ENCODE measurements at places on chromosomes 1 and 21.

- no peak for DNase-seq
Observed at GRCh38 chr1:178122283-178122682, 28.4 kb downstream of the RASAL2 start.

GRCh38 chr1:47407481-47407880 lies 8.6 kb upstream of the FOXE3 start:
- DNase-seq: no peak

DNA sequence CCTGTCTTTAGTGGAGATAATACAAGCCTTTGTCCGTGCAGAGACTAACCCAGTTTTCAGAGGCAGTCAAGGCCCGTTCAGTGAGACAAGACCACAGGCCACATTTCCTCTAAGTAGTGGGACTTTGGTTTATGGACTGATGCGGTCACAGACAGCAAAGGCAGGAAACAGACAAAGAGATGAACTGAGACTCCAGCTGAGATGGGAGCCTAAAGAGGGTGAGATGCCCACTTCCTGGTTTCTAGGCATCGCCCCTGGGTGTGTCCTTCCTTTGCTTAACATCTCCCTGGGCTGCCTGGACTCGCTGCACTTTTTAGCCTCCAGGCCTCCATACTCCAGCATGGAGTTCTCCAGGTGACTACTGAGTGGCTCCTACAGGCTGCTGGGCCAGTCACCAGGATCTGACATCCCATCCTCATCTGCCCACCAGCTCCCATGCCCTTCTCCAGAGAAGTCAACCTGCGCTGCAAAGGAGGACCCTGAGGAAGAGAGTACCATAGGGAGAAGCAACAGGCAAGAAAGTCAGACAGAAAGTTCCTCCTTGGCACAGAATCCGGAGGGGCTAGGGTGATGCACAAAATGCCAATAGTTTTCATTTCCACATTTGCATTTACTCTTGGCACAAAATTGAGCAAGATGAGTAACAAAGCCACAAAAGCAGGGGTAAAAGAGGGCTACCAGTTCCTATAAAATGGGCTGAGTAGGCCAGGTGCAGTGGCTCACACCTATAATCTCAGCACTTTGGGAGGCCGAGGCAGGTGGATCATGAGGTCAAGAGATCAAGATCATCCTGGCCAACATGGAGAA lies 15.1 kb downstream of the THEMIS2 start:
- DNase-seq: no peak

GRCh38 chr1:10716840-10717239 lies 79.6 kb downstream of the CASZ1 start:
- no peak for DNase-seq

GRCh38 chr1:119703666-119704450 lies 7.9 kb upstream of the PHGDH start:
- DNase-seq: no peak

DNA sequence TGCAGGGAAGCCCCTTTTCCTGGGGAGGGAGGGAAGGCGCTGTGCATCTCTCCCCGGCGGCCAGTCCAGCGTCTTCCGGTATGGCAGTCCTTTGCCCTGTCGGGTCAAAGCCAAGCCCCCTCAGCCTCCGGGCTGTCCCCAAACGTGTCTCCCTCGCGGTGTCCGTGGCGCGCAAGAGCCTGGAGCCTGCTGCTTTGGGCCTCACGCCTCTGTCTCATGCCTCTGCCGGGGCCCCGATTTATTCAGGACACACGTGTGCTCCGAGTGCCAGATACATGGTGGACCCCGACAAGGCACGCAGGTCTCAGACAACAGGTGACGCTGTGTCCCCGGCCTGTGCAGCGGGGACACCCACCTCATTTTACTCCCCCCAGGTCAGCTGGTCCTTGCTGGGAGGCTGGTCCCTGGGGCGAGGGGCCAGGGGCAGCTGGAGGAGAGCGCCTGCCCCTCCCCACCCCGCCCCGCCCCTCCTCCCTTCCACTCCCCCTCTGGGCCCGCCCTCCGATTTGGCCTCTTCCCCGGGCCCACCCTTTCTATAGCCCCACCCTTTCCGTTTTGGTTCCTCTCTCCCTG lies 176.7 kb downstream of the CAMTA1 start:
- no peak for DNase-seq

DNA sequence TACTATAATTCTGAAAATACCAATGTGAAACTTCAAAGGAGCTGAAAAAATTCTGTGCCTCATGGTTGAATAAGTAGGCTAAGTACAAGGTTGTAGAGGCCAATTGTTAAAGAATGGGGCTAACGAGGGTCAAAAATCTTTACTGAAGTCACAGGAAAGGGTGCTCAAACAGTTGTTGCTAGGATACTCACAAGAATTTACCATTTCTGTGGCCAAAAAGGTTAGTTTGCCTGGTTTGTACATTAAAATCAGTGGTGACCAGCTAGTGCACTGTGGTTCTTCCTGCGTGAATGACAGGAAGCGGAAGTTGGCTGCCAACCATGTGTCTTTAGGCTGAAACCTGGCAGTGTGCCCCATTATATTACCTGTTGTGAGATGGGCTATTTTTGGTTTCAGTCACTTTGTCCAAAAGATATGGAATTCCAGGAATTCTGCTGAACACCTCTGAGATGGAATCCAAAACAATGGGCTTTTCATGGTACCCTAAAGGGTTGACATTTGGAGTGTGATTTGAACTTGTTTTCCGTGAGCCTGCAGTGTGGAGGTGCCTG lies 13.5 kb downstream of the MAP3K21 start:
- no peak for DNase-seq

DNA sequence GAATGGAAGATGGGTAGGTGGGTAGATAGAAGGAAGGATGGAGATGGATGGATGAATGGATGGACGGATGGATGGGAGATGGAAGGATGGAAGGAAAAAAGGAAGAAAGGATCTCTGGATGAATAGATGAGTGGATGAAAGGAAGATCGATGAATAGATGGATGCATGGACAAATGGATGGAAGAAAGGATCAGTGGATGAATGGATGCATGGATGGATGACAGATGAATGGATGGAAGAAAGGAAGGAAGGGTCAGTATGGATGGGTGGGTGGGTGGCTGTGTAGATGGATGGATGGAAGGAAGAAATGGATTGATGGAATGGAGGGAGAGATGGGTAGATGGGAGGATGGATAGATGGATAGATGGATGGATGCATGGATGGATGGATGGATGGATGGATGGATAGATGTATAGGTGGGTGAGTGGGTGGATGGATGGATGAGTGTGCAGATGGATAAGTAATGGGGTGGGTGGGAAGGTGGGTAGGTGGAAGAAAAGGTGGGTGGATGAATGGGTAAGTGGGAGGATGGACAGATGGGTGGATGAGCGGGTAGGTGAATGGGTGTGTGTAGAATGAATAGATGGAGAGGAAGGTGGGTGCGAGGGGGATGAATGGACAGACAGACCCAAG lies 14.6 kb downstream of the KIF17 start:
- no peak for DNase-seq

DNA sequence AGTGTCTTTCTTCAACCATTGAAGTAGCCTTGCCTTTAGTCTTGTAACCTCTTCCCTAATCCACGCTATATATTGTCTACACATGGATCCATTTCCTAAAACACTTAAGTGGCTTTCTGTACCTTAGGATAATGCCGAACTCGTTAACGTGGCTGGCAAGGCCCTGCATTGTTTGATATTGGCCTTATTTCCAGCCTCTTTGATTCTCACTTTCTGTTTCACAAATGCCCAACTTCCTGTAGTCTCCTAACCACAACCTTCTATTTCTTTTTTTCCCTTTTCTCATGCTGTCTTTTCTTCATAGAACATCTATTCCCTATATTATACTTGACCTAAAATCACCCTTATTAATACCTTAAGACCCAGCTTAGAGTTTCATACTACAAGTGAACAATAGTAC lies 536.0 kb downstream of the LMO4 start:
- DNase-seq: no peak
